ENCODE measurements at places on chromosomes 3 and 15. TPM values are rescaled to one million over a fixed set of nuclear protein-coding genes. Genes with fewer than 3 reads are reported as not detected.

The P2RY12 gene
- not detected for total RNA-seq

The RASL12 gene
- total RNA-seq, result not detected

The FAM81A gene
- total RNA-seq, result 0.78 TPM

The ALDH1A3 gene
- 17.6 TPM for total RNA-seq

The ADAMTS9 gene
- total RNA-seq, result 0.90 TPM

The SATB1 gene
- total RNA-seq, result 6.3 TPM

The SLC2A2 gene
- total RNA-seq, result 0.07 TPM

The ANKRD63 gene
- total RNA-seq, result not detected

The GRAMD2A gene
- total RNA-seq, result 3.2 TPM

The GRM7 gene
- total RNA-seq, result not detected

The TMEM108 gene
- total RNA-seq, result not detected

The CAMKV gene
- not detected for total RNA-seq

The ALDH1A2 gene
- not detected for total RNA-seq

The OIP5 gene
- total RNA-seq, result 38.0 TPM

All from A172 (cell line).